ENCODE measurements at places on chromosomes 6 and 20.

- DNase-seq = no peak
These were observed 29.1 kb downstream of the MYH7B start for GRCh38 chr20:34984756-34985261.

- no peak for DNase-seq
These were observed 170.0 kb downstream of the VEGFA start for GRCh38 chr6:43940071-43940392.

- no peak for DNase-seq
These were observed 283.0 kb downstream of the FOXC1 start for GRCh38 chr6:1892716-1893115.

GRCh38 chr6:20364327-20364726, 37.4 kb upstream of the E2F3 start:
- DNase-seq = no peak

DNA sequence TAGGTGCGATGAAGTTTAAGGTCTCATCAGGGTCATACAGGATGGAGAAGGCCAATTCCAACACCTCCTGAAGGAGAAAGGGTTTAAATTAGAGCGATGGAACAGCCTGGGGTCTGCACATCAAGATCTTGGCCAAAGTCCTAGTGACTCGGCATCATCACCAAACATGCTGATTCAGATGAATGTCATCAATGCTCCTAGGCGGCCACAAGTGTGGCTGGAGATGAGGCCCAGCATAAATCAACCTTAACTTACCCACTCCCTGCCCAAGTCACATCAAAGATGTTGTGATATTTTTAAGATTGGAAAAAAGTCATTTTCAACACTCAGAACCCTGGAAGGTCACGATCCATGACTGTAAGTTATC, 37.5 kb downstream of the ELMO2 start:
- DNase-seq = no peak

GRCh38 chr20:34706302-34706875, 2.2 kb downstream of the TP53INP2 start:
- DNase-seq = no peak

GRCh38 chr6:17653198-17653882, 53.2 kb downstream of the FAM8A1 start:
- DNase-seq = no peak

DNA sequence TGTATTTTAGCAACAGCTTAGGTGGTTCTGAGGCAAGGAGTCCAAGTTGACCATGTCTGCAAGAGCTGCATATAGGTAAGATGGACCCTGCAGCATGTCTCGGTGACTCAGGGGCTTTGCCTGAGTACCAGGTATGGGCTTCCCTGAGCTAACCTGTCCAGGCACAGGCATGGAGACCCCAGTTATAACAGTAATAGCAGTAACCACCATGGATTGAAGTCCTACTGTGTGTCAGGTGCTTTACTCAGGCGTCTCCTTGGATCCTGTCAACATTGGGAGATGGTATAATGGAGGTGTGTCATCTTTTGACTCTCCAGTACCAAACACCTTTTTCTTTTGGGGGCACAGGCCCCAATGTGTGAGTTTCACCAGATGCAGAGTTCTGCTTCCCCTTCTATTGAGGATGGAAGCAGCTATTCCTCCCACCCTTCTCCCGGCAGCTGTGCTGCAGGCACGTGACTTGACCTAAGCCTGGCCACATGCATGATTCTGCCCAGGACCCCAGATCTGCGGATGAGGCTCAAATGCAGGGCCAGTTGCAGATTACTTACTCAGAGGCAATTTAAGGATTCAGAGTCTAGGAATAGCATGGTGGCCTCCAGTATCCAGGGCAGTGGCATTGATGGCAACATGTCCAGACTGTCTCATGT, 13.8 kb downstream of the TREM1 start:
- DNase-seq = no peak

DNA sequence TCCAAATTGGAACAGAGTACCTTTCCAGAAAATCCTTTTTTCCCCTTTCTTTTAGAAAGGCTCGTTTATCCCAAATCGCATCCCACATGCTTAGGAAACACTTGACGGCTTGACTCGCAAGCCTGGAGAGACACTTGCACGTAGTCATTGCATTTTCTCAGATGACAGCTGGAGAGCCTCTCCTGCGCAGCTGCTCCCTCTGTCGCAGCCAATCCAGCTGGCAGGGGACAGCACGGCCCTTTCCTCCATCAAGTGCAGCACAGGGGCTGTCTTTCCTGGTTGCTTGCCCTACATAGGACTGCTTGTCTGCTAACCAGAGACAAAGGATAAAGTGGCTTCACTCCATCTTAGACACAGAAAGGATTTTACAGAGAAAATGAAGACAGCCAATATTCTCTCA, 77.6 kb upstream of the RGS17 start:
- no peak for DNase-seq

- DNase-seq = no peak
These were observed 374.5 kb downstream of the EPM2A start for GRCh38 chr6:145360865-145361264.

DNA sequence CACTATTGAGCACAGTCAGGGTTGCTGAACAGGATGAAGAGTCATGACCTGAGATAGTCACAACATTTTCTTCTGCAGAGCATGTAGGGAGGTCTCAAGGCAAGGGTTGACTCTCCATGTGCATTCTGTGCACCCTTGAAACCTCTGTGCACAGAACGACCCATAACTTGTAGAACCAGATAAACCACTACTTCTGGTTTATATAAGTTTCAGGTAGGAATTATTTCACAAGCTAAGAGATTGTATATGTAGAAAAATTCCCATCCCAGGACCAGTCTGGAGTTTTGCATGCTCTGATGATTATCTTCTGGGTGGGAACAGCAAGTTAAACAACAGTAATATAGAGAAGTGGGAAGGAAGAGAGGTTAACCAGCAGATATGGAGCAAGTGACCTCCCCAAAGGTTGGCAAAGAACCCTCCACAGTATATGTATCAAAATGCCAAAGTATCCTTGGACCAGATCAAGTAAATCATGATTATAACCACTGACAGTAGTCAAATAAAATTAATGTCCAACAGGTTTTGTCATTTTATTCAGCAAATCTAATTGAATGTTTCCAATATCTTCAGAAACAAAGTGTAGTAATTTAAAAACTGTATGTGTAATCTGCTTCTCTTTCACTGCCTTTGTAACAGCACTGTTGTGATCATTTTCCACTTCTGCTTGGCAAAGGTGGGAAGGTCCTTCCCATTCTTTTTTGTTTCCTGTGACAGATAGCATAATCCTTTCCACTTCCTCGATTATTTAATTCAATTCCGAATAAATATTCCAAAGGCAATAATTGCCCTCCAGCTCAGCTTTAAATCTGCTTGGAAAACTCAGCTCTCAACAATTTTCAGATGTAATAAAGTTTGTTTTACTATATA, 104.4 kb downstream of the SYNE1 start:
- DNase-seq = no peak

DNA sequence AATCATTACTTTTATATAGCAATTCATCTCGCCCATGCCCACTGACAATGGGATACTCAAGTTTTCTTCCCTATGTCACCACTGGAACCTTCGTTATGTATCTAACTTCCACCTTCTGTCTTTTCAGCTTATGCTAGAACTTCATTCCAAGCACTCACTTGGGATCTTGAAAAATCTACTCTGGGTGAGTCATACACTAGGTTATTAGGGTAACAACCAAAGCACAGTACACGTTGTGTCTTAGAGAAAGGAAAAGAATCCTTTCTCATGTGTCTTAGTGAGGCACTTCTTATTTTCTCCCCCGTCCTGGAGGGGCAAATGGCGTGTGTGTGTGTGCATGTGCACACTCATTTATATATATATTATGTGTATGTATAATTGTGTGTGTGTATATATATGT, 18.3 kb upstream of the FAM162B start:
- DNase-seq = no peak

GRCh38 chr20:58131551-58132142, 96.8 kb downstream of the ANKRD60 start:
- DNase-seq = peak; percentile 74

- DNase-seq = no peak
These were observed 898.9 kb upstream of the MAN1A1 start for GRCh38 chr6:120248451-120248850.

DNA sequence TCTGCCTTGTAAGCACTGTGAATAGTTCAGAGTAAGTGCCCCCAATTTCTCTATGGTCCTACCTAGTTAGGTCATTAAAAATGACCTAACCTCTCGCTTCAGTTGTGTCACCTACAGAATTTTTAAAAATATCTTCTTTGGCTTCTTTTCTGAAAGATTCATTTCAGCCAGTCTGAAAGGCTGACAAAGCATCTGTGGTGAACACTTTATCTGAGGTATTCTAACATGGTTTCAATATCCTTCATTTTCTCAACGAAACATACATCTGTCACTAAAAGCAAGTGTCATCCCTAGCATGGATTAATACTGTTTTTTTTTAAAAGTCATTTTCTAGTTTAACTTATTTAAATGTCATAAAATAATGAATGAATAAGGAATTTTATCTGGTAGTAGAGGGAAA, 5.1 kb downstream of the DPM1 start:
- DNase-seq = no peak

GRCh38 chr6:104325341-104326172, 534.2 kb downstream of the HACE1 start:
- DNase-seq = peak; percentile 49

DNA sequence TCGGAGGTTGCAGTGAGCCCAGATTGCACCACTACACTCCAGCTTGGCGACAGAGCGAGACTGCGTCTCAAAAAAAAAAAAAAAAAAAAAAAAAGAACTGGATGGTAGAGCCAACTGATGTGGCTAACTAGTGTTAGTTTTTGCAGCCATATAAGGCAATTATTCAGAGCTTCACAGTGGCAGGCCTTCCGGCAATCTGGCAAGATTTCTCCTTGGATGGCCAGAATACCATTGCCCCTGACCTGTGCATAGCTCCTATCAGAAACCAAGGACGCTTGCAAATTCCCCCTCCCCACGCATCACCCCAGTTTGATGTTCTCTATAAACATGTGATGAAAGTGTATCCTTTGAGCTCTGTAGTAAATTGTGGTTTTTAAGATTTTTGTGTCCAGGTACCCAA, 127.0 kb downstream of the RNF144B start:
- no peak for DNase-seq

DNA sequence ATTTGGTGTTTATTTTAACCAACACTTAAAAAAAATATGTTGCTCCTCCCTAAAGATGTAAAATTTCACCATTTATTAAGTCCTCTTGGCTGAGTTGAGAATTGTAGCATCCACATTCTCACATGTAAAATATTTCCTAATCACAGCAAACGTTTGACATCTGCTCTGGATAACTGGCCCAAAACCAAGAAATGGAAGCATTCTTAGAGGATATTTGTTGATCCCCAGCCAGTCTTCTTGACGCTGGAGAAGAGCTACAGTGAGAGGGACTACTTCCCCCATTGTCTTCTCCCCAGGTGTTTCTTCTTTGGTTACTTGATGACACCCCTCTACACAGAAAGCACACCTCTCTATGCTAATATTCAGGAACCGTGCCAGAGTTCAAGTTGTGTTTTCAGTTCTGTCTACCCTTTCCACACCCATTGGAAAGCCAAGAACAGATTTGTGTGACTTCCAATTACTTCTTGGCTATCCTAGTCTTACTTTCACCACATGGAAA, 454.5 kb upstream of the JAG1 start:
- DNase-seq = no peak

- DNase-seq = no peak
These were observed 150.3 kb downstream of the CDK19 start for GRCh38 chr6:110664933-110665332.

DNA sequence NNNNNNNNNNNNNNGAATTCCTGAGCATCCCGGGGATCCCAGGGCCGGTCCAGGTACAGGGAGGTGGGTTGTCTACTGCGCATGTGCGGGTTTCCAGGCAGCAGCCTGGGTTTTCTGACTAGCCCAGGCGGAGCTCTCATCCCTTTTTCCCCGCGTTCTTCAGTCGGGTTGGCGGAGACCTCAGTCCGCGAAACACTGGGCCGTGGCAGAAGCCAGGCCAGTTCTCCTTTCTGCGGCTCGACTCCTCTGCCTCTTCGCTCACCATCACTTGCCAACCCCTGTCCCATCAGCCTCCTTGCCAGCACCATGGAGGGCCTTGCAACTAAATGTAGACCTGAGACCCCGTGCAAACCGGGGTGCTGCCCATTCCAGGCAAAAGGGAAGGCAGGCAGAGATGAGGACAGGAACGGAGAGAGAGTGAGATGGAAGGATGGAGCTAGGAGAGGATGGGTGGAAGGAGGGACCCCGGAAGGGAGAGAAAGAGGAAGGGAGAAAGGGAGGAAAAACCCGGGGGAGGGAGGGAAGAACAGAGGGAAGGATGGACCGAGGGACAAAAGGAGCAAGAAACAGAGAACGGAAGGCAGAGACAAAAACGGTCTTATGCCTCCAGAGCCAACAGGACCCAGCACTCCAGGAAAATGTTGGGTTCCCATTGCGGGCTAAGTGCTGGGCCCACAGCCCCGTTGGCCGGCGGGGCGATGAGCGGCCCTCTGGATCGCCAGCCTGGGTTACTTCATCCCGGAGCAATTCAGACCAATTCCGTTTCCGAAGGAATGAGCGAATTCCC, 445.4 kb upstream of the DEFB115 start:
- no peak for DNase-seq

DNA sequence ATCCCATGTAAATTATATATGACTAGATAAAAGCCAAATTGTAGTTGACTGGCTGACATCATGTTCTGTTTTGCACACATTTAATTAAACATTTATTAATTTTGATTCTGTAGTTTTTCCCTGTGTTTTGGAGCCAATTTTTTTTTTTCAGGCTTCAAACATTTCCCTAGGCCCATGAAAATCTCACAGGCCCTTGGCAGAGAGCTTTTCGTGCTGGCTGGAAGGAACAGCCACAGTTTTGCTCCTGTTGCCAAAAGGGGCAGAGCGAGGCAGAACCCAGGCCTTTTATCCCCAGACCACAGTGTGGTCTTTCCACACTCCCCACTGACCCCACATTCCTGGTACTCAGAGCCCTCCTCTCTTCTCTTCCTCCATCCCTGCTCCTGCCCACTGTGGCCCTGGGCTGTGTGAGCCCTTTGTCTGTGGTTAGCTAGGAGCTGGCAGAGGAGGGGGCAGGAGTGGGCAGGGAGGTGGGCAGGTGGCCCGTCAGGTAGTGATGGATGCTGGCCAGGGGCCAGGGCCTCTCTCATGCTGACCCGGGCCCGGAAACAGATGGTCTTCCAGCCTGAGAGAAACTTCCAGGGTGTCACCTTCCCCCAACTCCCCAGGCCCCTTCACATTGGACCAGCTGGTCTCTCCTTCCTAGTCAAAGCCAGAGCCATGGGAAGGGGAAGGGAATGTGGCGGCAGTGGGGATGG, 19.4 kb upstream of the CCM2L start:
- no peak for DNase-seq

DNA sequence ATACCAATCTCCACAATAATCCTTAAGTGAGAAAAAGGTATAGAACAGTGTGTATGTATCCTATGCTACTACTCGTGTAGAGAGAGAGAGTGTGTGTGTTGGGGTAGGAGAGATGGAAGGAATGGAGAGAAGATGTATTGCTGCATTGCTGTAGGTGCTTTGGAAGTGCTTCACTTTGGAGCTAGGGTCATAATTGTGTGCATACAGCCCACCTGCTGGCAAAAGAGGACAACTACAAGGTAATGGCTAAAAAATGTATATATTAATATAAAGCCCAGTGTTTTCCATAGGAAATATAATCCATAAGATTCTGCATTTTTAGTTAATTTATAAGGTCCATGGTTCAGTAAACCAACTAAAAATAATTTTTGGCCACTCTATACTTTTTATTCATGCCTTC, 36.1 kb downstream of the SERAC1 start:
- DNase-seq = no peak

GRCh38 chr6:44074813-44075646, 52.2 kb downstream of the MRPL14 start:
- no peak for DNase-seq

- DNase-seq = no peak
These were observed 27.4 kb upstream of the RIN2 start for GRCh38 chr20:19730706-19731105.

GRCh38 chr6:21116736-21117135, 476.8 kb upstream of the SOX4 start:
- no peak for DNase-seq
